ENCODE measurements at places on chromosomes 7 and 10.
A peak's percentile ranks its signal among the peaks of the same experiment; 100 is the strongest.

DNA sequence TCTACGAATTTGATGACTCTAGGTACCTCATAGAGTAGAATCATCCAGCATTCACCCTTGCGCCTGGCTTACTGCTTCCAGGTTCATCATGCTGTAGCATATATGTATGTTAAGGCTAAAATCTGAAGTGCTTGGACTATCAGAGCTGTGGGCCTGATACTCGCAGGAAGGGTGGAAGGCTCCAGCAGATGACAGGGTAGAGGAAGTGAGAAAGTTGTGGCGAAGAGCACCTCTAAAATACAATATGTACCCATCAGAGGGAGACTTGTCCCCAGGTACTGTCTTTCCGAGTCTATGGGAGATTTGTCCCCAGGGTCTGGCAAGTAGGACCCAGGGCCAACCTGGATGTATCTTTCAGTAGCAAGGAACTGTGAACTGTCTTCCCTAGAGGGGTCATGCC lies 48.1 kb upstream of the PLEKHA1 start:
- peak; percentile 40 for DNase-seq

DNA sequence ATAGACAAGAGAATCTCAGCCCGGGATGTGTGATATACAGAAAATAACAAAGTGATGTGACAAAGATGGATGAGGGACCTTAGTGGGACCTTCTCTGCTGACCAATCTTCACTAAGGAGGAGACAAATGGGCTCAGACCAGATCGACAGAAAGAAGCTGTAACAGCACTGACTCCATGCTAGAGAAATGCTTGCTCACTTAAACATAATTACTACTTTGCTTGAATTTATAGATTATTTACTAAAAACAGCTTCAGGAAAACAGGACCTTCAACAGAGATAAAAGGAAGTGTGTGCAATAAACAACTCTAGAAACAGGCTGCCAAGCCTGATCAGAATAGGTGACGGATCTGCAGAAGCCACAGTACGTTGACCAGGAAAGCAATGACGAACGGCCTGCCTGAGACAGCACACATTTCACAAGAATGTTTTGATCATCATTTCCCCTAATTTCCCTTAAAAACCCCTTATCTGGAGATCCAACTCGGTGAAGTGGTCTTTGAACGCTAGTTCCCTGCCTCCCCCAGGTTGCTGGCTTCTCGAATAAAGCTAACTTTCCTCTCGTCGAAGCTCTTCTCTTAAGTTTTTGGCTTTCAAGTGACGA lies 98.4 kb upstream of the STEAP1B start:
- no peak for DNase-seq

DNA sequence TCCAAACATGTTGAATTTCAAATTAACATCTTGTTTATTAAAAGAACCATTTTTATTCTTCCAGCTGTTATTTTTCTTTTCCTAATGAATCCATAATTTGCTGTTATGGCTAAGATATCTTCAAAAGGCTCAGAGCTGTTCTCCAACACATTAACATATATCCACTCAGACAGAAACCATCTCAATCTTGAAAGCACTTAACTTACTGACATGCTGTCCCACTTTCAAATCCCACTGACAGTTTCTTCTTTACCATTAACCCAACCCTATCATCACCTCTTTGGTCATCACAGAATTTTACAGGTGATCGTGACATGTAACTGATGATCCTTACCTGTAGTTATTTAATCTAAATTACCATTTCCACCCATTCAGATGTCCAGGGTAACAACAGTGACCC lies 75.5 kb upstream of the AFAP1L2 start:
- no peak for DNase-seq

GRCh38 chr7:6480323-6480660 lies 32.5 kb upstream of the DAGLB start:
- no peak for DNase-seq

GRCh38 chr10:121531076-121531829 lies 67.0 kb downstream of the FGFR2 start:
- no peak for DNase-seq

GRCh38 chr7:19519443-19520021 lies 189.3 kb downstream of the POLR1F start:
- DNase-seq = no peak

GRCh38 chr7:151518105-151518946 lies 1.4 kb downstream of the RHEB start:
- DNase-seq = no peak

DNA sequence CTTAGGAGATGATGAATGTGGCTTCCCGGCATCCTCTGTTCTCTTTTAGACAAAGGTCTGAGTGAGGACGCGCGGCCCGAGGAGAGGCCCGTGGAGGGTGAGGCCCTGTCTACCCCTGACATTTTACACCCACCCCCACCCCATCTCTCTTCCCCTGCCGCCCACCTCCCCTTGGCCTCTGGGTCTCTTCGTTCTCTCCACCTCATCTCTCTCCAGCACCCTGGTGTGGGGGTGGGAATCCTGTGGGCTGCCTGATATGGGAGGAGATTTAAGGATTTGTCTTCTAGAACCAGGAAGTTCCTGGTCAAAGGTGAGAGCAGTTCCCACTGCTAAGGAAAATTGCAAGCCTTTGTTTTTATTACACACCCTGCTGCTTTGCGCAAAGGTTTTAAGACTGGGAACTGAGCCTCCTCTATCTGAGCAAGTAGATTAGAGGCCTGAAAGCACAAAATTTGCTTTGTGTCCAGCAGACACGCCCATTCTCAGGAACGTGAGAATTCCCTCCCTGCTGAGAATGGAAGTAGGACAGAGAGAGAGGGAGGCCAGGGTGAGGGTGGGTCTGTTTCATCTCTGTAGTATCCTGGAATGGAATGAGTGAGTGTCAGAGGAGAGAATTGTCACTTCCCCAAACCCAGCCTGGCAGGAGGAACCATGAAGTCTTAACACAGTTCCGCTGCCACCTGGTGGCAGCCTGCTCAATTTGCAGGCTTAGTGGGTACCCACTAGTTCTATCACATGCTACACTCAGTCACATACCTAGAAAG lies 91.2 kb downstream of the GTF2IRD1 start:
- DNase-seq = peak; percentile 60

- no peak for DNase-seq
These were observed 1.1 kb upstream of the GPRIN2 start for GRCh38 chr10:46557319-46558121.

GRCh38 chr7:617614-618538 lies 98.2 kb upstream of the PDGFA start:
- no peak for DNase-seq

GRCh38 chr7:100430493-100431285 lies 1.1 kb downstream of the MEPCE start:
- DNase-seq = no peak

GRCh38 chr7:76252021-76252420 lies 50.3 kb downstream of the SRRM3 start:
- DNase-seq = no peak

DNA sequence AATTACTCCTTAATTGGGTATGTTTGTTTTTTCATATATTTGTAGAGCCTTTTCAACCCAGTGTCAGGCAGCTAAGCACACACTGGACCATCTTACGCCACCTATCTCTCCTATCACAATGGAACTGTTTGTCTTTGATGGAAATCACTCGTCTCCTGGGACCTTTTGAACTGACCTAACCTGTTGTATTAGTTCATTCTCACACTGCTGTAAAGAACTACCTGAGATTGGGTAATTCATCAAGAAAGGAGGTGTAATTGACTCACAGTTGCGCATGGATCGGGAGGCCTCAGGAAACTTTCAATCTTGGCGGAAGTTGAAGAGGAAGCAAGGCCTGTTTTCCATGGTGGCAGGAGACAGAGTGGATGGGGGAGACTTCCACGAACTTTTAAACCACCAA lies 182.0 kb downstream of the TCERG1L start:
- DNase-seq = no peak

GRCh38 chr7:39084349-39084748 lies 106.6 kb downstream of the POU6F2 start:
- DNase-seq = no peak

DNA sequence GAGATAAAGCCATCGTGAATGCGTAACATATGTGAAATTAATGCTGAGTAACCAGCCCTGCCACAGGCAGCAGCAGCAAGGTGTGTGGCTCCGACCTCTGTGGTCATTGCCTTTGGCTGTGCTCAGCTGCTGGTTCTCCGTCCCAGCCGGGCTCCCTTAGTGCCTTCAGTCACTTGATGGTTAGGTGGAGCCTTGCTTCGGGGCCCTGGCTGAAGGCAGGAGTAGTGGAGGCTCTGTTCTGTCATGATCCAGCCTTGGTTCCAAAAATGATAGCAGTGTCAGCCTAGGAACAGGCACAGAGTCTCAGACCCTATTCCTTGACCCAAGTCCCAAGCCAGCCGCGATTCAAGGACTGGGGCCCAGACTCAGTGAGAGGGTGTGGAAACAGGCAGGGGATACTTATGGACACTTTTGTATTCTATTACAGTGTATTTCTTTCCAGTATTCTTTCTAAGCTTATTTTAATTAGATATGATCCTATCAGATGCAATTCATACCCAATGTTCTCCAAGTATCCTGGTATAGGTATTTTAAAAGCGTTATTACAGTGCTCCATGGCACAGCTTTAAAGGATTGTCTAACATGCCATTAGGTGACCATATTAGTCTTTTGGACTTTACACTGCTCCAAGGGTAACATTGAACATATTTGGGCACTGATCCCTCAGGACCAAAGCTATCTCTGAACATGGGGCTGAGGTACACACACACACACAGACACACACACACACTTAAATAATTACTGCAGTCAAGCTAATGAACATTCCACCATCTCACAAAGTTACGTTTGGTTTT lies 9.0 kb downstream of the SCART1 start:
- no peak for DNase-seq

- no peak for DNase-seq
These were observed 538.0 kb downstream of the DNAJB6 start for GRCh38 chr7:157874870-157875229.

GRCh38 chr10:61757001-61757400 lies 94.3 kb downstream of the CABCOCO1 start:
- DNase-seq = no peak

DNA sequence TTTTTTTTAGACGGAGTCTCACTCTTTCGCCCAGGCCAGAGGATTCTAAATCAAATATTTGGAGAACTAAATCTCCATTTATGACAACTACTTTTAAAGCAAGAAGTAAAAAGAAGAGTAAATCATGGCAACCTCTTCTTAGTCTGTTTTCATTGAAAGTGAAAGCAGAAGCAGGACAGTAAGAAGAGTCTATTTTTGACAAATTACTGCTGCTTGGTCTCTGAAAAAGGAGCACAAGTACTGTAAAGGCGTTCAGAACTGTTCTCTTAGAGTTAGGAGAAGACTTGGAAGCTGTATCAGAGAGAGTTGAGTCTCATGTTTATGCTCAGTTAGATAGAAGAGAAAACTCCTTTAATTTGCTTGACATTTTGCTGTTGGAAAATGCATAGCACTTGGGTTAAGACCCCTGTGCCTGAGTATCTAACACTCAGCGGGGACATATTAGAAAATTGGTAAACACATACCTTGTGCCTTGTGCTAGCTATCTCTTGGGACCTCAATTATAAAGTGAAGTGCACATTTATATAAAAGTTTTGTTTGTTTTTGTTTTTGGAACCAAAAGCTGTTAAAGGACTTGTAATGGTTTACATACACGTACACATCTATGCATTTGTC lies 433.0 kb downstream of the ANKRD7 start:
- no peak for DNase-seq

DNA sequence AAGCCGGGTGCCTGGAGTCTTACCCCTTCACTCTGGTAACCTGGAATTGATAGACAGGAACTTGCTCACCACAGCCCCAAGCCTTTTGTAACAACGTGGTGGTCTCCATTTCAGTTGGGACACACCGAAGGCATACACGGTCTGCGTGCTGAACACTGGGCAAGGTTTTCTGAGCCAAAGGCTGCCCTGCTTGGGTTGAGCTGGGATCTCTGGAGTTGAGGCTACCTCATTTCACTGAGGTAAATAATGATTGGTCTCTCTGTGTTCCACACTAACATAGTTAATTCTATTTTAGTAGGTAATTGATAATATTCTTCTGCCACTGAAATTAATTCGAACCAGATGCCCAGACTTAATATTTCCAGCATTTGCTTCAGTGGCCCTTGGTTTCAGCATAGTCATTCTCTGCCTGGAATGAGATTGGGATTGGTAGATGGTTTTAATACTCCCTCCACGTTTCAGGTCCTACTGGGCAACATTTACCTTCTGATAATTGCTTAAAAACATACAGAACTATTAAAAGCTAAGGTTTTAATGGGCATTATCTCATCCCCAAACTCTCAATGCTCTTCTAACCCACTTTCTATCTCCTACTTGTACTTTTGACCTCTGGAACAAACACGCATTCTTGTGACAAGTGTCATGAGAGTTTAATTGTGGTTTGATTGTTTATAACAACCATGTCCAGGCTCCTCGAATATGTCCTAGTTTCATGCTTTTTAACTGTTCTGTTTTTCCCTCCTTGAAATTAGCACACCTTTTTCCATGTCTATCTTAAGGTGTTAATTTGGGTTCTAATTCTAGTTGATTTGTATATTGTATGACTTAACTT lies 202.3 kb upstream of the KLF6 start:
- no peak for DNase-seq

- DNase-seq = no peak
These were observed 87.6 kb upstream of the LEP start for GRCh38 chr7:128153436-128153835.

DNA sequence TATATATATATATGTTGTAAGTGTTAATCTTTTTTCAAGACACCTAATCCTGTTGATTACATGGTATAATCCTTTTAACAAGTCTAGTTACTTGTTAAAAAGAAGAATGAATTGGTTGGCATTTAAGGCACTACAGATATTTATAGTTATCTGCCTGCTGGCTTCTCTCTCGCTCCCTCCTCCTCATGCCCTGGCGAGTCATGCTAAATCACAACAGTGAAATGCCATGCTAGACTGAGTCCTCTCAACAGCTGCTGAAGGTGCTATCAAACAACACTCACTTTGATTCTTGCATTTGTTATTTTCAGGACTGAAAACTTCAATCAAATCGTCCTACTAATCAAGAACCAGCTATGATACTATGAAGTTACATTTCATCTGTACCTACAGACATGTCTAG lies 15.4 kb downstream of the NRAP start:
- no peak for DNase-seq

DNA sequence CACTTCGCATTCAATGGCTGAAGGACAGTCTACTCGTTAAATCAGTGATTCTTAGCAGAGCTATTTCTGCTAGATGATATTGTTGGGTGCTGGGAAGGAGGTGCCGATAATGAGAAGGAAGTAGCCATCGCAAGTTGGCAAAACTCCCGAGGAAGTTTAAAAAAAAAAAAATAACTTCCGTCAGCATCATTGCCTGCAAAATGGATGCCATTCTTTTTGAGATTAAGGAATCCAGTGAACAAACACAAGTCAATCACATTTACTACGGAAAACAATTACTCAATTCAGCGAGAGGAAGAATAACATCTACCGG lies 74.4 kb upstream of the SFMBT2 start:
- no peak for DNase-seq

- DNase-seq = no peak
These were observed 96.3 kb downstream of the CPED1 start for GRCh38 chr7:121084748-121085336.

- no peak for DNase-seq
These were observed 486.5 kb downstream of the CALN1 start for GRCh38 chr7:71925663-71926062.

DNA sequence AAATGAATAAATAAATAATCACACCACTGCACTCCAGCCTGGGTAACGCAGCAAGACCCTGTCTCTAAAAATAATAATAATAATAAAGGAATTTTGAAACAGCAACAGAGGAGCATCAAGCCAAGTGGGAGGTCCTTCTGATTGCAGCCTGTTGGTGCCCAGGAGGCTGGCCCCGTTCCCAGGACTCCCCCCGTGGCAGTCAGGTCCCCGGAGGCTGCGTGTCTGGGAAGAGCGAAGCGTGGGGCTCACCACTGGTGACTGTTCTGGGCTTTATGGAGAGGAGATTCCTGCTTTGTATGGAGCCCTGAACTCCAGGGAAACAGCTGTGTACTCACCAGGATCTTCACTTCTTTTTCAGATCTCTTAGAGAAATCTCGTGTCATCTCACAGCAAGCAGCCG lies 19.3 kb upstream of the MYH16 start:
- no peak for DNase-seq
